Activated CD4-positive, alpha-beta T cell treated with anti-CD3 and anti-CD28 coated beads, Interleukin-2, amount 10 ng/mL, durations not matched to agents 24 days and 14 days (primary cell): ENCODE measurements at places on chromosomes 7 and 10. TPM values are rescaled to one million over a fixed set of nuclear protein-coding genes. Genes with fewer than 3 reads are reported as not detected.

Gene TSPAN33
- 5.4 and 6.2 TPM in 2 replicates for total RNA-seq

Gene CXCL12
- not detected in 2 replicates for total RNA-seq

Gene EPHA1
- total RNA-seq, result 0.09 and 0.26 TPM in 2 replicates

Gene PTF1A
- not detected in 2 replicates for total RNA-seq

Gene LIPJ
- total RNA-seq, result not detected in 2 replicates

Gene EN2
- not detected in 2 replicates for total RNA-seq

Gene CREB5
- not detected in 2 replicates for total RNA-seq

Gene CCAR1
- total RNA-seq, result 95.2 and 112 TPM in 2 replicates

Gene CALD1
- total RNA-seq, result 7.2 and 8.2 TPM in 2 replicates

Gene ITPRID1
- not detected in 2 replicates for total RNA-seq

- DNase-seq, result no peak
Measured at GRCh38 chr10:98610836-98611235, 164.1 kb upstream of the HPS1 start.

- no peak for DNase-seq
Measured at GRCh38 chr7:1287752-1288201, 55.1 kb downstream of the UNCX start.

DNA sequence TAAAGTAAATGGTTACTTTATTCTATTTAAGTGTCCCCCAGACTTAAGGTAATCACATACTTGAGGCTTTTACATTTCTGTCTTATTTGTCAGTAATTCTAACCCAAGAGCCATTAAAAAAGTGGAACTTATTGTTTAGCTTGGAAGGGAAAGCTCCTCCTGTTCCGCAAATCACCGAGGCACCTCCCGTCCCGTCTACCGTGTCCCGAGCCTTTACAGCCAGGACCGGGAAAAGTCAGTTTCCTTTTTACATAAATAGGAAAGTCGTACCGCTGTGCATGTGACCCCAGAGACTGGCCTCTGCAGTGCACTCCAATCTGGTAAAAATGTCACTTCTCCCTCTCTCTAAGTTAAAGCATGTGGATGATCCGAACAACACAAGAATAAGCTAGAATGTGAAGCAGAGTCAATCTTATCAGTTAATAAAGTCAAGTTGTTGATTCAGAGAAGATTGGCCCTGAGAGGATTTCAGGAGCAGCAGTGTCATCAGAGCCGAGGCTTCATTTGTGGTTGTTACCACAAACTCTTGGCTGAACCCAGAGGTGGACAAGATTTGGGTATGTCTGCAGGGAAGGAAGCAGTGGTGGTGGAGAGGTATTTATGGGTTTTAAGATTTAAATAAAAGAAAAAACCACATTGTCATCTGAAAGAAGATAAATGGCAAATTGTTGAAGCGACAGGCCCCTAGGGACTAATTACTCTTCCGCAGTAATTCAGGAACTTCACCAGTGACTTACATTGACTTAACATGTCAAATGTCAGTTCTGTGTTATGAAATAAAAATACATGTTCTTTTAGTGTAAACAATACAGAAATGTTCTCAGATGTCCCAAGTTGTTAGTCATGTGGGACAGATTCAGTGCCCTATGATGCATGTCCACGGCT, 316.6 kb upstream of the ZNF32 start:
- DNase-seq, result no peak

DNA sequence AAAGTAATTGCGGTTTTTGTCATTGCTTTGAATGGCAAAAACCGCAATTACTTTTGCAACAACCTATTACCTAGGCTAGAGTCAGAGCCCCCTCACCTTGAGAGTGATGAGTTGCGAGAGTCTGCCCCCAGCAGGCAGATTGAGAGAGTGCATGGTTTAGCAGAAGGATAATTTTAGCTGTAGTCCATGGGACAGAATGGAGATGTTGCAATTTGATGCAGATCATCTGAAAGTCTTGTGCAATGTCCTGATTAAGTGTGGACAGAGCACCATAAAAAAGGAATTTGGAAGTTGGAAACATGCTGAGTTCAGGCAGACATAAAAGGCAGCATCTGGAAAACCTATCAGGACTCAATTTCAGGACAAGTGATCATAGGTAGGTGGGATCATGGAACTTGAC, 48.7 kb downstream of the GPR141 start:
- DNase-seq, result peak; percentile 60

- DNase-seq, result no peak
Measured at GRCh38 chr7:151899513-151900360, 22.8 kb upstream of the PRKAG2 start.

DNA sequence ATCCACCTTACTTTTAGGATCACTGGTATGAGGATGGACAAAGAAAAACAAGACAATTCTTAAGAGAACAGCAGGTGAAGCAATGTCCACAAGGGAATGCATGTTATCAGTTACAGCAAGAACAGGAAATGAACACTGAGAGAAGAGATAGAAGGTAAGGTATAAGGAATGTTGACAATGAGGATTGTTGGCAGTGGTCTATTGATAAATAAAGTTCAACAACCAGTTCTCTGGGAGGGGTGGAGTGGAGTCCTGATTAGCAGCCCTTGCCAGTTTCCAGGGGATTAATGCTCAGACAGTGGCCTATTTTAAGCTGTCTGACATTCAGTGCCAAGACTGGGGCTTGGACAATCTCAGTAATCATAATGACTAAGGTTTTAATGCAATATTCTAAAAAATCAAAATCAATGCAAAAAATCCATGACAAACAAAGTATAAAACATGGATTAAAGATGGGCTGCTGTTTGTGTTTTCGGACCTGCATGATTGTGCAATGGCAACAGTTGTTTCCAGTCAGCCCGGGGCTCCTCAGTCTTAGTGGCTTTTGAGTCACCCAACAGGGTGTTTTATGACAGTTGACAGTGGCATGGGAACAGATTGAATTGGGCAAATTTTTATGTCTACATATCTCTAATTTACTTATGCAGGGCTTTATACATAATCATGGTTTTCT, 13.8 kb upstream of the AKR1B1 start:
- DNase-seq, result no peak

- no peak for DNase-seq
Measured at GRCh38 chr7:2278026-2278425, 36.0 kb downstream of the NUDT1 start.

DNA sequence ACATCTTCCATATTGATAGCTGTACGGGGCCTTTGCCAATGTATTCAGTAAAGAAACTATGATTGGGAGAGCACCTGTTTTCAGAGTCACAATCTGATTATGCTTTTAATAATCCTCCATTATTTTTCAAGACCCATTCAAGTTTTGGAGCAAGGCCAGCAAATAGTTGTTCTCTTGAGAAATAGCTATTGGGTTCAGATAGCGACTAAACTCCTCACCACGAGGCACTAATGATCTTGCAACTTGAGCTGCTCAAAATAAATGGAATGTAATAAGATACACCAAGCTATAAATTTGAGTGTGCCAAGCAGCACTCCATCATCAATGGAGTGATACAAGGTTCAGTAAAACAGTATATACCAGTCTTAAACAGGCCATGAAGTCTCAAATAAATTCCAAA, 7.4 kb upstream of the MALRD1 start:
- no peak for DNase-seq

DNA sequence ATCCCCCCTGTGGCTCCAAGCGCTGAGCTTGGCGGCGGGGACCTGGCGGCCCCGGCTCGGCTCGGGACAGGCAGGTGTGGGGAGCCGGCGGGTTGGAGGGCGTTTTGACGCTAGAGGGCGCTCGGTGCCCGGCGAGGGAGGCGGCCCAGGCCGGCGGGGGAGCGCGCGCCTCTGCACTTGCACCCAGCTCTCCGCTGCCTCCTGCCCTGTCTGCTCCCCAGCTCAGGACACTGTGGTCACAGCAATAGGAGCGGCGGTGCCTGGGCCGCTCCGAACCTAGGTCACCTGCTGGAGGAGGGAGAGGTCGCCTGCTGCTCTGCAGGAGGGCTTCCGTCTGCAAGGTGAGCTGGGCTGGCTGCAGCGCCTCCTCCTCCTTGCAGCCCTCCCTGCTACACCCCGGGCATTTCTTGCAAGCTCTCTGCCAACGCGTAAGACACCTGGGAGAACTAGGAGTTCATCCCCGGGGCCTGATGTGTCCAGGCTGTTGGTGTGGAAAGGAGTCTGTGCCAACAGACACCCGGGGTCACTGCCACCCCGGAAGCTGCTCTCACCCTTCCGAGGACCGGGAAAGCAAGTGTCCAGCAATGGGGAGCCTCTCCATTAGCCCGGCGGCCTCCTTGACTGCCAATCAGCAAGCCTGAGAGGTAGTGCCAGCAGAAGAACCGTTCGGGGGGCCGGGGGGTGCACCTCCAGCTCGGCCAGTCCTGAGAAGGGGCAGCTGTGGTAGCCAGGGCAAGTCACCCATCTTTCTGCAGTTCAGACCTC, 620.4 kb downstream of the GALNT17 start:
- DNase-seq, result peak; percentile 81

- no peak for DNase-seq
Measured at GRCh38 chr10:27407271-27407670, 96.8 kb upstream of the RAB18 start.

- DNase-seq, result no peak
Measured at GRCh38 chr7:101420436-101420835, 57.8 kb downstream of the COL26A1 start.

- no peak for DNase-seq
Measured at GRCh38 chr10:113455947-113456346, 96.9 kb upstream of the HABP2 start.

GRCh38 chr7:332646-333392, 42.8 kb downstream of the FOXL3 start:
- DNase-seq, result peak; percentile 95

GRCh38 chr7:78279032-78279431, 480.5 kb downstream of the PHTF2 start:
- no peak for DNase-seq

DNA sequence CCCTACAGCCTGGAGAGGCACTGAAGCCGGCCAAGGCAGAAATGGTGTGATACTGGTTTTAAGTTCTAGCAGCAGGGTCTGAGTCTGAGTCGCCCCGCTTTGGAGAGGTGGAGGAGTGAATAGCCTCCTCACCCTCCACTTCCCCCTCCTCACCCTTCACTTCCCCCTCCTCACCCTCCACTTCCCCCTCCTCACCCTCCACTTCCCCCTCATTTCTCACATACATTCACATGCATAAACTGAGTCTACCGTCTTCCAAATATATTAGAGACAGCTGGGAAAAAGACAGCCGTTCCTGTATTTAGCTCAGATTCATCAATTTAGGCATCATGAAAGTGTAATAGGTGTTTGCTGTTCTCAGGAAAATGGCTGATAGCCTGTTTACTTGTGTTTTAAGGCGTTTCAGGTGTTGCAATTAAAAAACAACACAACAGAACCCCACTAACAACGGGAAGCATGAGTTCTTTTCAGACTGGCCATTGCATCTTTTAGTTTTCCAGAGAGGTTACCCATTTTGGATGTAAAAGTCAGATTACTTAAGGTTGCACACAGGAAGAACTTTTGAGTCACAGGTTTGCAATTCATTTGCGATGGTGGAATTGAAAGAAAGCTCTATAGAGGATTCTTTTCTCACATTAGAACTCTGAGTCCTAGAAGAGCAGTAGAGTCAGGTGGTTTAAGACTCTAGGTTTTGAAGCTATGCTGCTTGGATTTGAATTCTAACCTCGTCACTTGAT, 861 bp downstream of the NRBF2 start:
- DNase-seq, result peak; percentile 66

- no peak for DNase-seq
Measured at GRCh38 chr10:48910548-48910947, 29.1 kb downstream of the LRRC18 start.

DNA sequence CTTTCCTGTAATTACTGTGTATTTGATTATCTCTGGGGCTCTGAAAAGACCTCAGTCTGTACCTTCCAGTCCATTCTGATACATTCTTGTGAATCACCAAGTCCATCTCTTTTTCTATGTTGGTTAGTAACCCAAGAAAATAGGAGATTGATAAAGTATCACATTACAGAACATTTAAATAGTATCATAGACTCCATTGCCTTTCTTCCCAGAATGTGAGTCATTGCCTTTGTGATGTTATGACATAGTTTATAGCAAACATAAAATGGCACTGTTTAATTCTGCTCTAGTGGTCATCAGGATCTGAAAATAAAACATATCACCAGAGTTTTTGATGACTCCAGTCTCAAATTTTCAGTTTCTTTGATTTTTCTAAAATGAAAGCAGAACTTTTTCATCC, 78.4 kb downstream of the NRG3 start:
- no peak for DNase-seq
